Left renal cortex interstitium (tissue), 4 donors: ENCODE measurements at places on chromosomes 1 and 21. TPM values are rescaled to one million over a fixed set of nuclear protein-coding genes. Genes with fewer than 3 reads are reported as not detected.

- DNase-seq = no peak
Observed at GRCh38 chr1:110337704-110338308, 1.4 kb upstream of the RBM15 start.

GRCh38 chr1:75539230-75540116 lies 71.4 kb downstream of the SLC44A5 start:
- no peak for DNase-seq

DNA sequence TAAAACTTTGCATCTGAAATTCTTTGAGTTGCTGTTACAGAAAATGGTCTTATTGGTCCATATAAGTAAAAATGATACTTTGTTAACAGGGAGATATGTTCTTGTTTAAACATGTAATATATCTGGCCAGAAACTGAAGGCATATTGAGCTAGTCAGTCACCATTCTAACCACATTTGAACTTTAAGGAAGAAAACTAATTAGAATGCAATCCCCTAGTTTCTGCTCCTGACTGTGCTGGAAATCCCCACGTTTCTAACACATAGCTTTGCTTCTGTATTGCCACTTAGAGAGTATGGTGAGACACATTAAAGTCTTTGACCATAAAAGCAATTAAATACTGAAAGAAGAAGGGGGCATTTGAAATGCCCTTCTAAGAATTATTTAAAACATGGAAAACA lies 32.1 kb upstream of the HIVEP3 start:
- no peak for DNase-seq

- no peak for DNase-seq
Observed at GRCh38 chr1:183871142-183871541, 66.2 kb downstream of the RGL1 start.

Gene FLG
- 3.0 TPM for polyA plus RNA-seq
